A549 treated with AZD2906 at 1 μM for 4 hours (cell line): ENCODE measurements at places on chromosomes 5 and 9. TPM values are rescaled to one million over a fixed set of nuclear protein-coding genes. Genes with fewer than 3 reads are reported as not detected.

Gene C9orf152
- 0.17 to 0.33 TPM (median 0.19 TPM) in 5 replicates for total RNA-seq

Gene ZNF618
- total RNA-seq, result 7.5 to 11.1 TPM (median 9.3 TPM) in 5 replicates

Gene FLT4
- 3.4 to 4.3 TPM (median 3.6 TPM) in 5 replicates for total RNA-seq

Gene STING1
- total RNA-seq, result 0.78 to 1.0 TPM (median 1.00 TPM) in 5 replicates

Gene NPR3
- total RNA-seq, result 14.3 to 19.0 TPM (median 14.8 TPM) in 5 replicates

Gene PTPDC1
- total RNA-seq, result 3.4 to 4.5 TPM (median 4.1 TPM) in 5 replicates

Gene CA9
- 6.0 to 10.6 TPM (median 8.0 TPM) in 5 replicates for total RNA-seq

Gene PCDHGA5
- 0.13 to 0.17 TPM (median 0.16 TPM) in 5 replicates for total RNA-seq

Gene SLC23A1
- 1.1 to 1.7 TPM (median 1.3 TPM) in 5 replicates for total RNA-seq

Gene OR1Q1
- 0.07 TPM in 1 of 5 replicates, not detected in the others for total RNA-seq

Gene UNC5A
- 0.55 to 0.90 TPM (median 0.84 TPM) in 5 replicates for total RNA-seq

Gene ARRDC1
- 43.4 to 73.2 TPM (median 64.8 TPM) in 5 replicates for total RNA-seq
